ENCODE measurements at places on chromosomes 5 and 9. TPM values are rescaled to one million over a fixed set of nuclear protein-coding genes. Genes with fewer than 3 reads are reported as not detected.

DNA sequence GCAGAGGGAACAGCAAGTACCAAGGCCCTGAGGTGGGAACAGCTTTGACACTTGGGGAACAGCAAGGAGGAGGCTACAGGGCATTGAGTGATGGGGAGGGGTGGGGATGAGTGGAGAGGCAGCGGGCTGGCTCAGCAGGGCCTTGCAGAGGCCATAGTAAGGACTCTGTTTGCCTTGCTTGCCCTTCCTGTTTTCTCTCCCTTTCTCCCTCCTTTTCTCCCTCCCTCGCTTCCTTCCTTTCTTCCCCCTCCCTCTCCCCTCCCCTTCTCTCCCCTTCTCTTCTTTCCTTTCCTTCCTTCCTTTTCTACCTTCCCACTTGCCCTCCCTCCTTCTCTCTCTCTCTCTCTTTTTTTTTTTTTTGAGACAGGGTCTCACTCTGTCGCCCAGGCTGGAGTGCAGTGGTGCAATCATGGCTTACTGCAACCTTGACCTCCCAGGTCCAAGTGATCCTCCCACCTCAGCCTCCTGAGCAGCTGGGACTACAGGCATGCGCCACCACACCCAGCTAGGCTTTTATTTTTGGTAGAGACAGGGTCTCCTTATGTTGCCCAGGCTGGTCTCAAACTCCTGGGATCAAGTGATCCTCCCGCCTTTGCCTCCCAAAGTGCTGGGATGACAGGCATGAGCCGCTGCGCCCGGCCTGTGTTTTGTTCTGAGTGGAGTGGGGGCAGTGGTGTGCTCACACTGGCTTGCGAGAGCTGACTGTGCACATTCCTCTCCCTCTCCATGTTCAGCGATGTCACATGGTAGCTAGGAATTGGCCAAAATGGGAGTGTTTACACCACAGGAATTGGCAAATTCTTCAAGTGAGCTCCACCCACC is 17.1 kb downstream of the IER5L start:
- DNase-seq, result no peak

DNA sequence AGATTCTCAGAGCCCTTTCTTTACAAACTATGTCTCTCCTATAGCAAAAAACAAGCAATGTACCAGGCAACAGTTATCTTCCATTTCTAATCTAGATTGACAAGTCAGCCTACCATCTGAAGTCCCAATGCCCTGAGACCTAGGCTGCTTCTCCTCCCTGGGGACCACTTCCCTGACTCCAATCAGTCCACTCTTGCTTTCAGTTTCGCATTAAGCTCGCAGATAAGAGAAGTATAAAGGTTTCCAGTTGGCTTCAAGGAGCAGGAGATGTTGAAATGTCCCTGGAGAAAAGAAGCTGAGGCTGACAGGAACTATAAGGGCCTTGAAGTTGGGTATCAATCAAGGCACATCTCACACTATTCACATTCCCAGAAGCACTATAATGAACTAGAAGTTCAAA is 32.3 kb downstream of the ERP44 start:
- no peak for DNase-seq

DNA sequence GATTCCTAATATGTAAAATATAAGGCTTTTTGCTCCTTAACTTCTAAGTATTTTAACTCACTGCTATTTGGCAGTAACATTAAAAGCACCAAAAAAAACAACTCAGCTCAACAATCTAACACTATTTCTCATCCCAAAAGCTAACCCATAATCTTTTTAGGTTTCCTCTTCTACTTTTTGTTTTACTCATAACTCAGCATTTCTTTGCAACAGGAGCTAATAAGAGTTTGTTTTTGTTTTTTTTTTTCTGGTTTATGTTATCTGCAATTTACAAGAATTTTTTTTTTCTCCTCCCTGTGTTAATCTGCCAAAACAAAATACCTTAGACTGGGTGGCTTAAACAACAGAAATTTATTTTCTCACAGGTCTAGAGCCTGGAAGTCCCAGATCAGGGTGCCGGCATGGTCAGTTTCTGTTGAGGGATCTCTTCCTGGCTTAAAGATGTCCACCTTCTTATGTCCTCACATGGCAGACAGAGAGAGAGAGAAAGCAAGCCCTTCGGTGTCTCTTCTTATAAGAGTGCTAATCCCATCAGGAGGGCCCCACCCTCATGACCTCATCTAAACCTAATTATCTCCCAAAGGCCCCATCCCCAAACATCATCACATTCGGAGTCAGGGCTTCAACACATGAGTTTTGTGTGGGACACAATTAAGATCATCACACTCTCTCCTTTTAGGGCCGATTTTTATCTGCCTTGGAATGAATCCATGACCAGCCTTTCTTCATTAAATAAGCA is 31.2 kb downstream of the ARL15 start:
- no peak for DNase-seq

DNA sequence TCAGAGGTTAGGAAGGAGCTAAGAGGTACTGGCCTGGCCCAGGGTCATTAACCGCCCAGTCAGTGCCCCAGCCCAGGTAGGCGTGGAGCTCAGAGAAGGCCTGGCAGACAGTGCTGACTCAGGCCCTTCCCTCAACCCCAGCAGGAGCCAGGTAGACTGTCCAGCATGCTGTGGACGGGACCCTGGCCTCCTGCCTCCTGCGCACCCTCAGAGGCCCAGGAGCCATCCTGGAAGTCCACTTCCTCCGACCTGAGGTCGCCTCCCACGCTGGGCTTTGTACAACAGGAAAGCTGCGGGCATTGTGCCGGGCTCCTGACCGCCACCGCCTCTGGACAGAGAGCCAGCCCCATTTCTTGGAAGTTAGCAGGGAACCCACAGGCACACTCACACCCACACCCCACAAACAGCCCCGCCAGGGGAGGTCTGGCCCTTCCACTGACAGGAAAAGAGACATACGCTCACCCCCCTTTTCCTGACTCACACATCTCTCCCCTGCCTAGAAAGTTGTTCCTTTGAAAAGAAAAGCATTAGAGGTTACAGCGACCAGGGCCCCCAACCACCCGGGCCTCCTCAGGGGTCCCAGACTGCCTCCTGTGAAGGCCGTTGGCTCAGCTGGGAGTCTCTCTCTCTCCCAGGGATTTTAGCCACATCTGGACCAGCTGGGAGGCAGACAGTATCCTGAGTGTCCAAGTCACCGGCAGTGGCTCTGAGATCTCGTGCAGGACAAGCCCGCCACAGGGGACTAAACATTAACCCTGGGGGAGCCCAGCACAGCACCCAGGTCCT is 7.7 kb downstream of the RALGDS start:
- no peak for DNase-seq

- DNase-seq, result no peak
Observed at GRCh38 chr9:117412841-117413240, 2.0 kb downstream of the ASTN2 start.

- DNase-seq, result no peak
Observed at GRCh38 chr9:129227843-129228189, 49.8 kb upstream of the IER5L start.

DNA sequence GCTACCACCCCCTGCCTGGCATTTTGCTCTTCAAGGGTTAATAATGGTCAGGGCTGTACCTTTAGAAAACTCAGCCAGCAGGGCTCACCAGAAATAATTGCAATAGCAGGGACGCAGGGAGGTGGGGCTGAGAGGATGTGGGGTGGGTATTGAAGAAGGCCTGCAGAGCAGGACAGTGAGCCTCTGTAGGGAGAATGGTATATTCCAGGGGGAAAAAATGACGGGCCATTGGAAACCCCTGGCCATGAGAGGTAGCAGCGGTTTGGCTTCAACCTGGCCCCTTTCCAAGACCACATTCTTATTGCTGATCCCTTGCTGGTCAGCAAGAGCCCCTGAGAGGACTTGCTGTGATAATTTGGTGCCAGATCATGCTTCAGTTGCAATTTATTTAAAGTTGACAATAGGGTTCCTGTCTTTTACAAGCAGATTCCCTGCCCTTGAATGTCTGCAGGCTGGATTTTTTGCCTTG is 36.7 kb upstream of the CTNNA1 start:
- no peak for DNase-seq

DNA sequence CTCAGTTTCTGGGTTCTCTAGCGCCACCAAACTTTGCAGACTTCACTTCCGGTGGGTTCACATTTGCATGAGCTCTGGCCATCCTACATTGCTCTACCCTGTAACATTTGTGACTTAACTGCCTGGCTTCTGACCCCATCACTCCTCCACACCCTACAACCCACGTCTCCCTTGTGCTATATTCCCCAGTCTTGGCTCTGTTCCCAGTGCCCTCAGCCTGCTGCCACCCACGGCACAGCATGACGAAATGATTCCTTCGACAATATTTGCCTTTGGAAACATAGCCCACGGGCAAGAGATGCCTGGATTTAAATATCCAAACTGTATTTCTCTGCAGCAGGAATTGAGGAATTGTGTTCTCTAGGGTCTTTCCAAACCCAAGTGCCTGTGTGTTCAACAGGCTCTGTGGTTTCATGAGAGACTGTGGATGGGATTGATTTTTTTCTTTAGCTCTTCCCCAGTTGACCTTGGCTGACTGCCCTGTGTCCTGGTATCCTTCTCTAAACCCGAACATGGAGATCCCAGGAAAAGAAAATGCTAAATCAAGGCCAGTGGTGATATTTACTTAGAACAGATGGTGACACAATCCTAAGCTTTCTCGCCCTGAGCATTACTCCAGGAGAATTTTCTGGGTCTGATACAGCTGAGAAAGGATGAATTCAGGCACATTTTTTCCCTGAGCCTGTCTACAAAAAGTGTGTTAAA is 44.4 kb upstream of the GRIA1 start:
- DNase-seq, result no peak

GRCh38 chr5:40985501-40985900 is 76.2 kb downstream of the C7 start:
- no peak for DNase-seq

- DNase-seq, result no peak
Observed at GRCh38 chr5:139740138-139740991, 55.2 kb upstream of the PSD2 start.

GRCh38 chr5:58327289-58327688 is 132.6 kb downstream of the PLK2 start:
- no peak for DNase-seq

GRCh38 chr5:78482948-78483347 is 122.5 kb downstream of the SCAMP1 start:
- no peak for DNase-seq

DNA sequence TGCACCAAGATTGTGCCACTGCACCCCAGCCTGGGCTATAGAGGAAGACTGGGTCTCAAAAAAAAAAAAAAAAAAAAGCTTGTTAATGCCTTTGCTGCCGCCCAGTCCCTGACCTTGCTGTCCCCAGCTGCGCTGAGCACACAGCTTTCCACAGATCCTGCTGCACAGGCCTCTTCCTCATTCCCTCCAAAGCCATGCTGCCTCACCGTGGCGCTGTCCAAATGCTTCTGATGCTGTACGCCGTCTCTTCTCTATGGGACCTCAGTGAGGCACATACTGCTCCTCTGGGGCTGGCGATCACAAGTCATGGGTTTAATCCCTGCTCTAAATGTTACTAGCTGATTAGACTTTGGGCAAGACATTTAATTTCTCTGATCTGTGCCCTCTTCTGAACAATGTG is 234.1 kb downstream of the FBXL7 start:
- no peak for DNase-seq

DNA sequence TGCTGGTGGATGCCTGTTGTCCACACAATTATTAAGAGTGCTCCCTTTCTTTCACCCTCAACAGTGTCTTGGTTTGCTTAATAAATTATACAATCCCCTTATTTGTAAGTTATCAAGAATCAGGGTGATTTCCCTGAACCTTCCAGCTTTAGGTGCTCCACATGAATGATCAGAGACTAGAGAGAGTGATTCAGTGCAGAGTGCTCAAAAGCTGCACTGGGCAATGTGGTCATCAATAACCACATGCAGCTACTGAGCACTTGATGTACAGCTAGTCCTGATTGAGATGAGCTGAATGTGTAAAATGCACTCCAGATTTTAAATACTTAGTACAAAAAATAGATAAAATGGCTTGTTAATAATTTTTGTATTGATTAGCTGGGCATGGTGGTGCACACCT is 76.8 kb upstream of the TRIO start:
- DNase-seq, result no peak

DNA sequence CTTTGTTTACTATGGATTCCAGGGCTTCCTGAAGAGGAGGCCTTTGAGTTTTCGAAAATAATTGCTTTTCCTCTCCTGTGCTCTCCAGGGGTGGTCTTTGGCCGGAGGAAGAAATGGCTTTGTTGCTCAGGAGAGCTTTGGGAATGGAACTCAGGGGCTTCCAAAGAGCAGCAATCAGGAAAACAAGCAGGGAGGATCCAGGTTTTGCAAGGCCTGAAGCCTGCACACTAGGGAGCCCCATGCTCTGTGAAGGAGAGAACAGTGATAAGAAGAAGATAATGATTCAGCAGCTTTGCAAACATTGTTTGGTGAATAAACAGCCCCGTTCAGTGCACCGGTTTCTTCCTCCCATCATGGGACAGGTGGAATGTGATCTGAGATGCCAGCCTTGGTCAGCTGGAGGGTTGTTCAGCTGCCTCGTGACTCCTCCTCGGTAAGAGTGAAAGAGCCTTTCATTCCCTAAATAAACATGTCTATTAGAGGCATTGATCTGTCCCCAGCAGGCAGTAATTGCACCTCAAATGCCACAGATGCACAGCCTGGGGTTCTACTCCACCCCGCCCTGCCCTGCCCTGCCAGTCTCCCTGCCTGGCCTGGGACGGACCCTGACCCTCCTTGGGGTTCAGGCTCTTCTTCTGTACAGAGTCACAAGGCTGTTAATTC is 11.5 kb upstream of the ALDH1B1 start:
- DNase-seq, result no peak

- no peak for DNase-seq
Observed at GRCh38 chr9:113462781-113463286, 693 bp upstream of the RGS3 start.

GLDC gene
- 0.58 TPM for total RNA-seq

KIF27 gene
- total RNA-seq, result 3.2 TPM

SETX gene
- total RNA-seq, result 58.0 TPM

SOHLH1 gene
- total RNA-seq, result not detected

ARL14EPL gene
- not detected for total RNA-seq
